SK-N-SH (cell line): ENCODE measurements at places on chromosomes 16 and 17.

GRCh38 chr16:57760357-57761160 lies 25.0 kb downstream of the KATNB1 start:
- no peak for DNase-seq

DNA sequence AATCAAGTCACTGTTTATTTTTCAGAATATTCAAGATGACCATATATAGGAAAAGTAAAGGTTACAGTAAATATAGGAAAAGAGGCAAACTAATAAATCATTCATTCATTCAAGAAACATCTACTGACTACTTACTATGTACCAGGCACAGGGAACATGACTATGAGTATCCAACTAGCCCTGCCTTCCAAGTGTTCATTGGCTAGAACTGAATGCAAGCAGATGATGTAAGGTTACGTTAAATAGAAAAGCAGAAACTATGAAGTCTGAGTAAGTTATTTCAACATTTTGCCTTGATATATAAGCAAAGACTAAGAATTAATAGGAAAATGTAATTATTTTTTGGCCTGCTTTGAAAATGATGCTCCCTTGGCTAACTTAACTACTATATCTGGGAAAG lies 36.7 kb downstream of the SPAG9 start:
- DNase-seq: no peak

GRCh38 chr17:17952691-17953090 lies 19.5 kb downstream of the TOM1L2 start:
- no peak for DNase-seq

DNA sequence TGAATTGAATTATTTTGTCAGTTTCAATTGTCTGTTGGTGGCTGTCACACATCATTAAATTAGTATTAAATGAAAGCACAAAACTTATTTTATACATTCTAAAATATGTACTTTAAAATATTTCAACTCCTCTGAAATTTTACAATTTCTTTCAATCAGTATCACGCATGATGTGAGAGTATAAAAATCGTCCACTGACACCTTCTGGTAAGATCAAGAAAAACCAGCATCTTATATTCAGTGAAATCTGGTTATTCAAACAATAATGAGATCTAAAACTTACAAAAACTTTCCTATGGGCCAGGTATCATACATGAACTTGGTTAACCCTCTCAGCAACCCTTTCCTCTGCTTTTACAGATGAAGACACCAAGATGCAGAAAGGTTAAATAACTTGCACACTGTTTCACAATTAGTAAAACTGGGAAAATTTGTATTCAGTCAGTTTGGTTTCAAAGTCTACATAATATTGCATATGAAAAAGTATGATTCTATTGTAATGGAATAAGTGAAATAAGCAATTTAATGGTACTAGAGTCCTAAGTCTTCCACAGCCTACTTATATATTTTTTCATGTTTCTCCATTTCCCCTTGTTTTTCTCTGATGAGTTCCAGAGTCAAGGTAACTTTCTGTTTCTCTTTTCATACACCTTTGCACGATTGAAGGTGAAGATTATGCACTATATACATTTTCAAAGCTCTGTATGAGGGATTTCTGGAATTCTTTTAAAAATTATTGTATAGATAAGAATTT lies 58.7 kb downstream of the EFCAB5 start:
- no peak for DNase-seq

DNA sequence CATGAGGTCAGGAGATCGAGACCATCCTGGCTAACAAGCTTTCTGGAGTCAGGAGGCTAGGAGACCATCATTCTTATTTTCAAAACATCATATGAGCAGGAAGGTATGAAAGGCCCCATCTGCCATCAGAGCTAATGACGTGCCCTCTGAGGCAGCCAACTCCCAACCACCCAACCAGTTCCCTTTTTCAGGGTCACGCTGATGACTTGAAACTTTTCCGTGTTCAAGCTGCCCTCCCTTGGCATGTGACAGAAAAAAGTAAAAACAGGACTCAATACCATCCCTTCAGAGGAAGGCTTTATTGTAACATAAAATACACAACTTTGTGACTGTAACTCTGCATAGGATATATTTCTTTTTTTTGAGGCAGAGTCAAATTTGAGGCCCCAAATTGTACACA lies 4.6 kb upstream of the GHDC start:
- no peak for DNase-seq

DNA sequence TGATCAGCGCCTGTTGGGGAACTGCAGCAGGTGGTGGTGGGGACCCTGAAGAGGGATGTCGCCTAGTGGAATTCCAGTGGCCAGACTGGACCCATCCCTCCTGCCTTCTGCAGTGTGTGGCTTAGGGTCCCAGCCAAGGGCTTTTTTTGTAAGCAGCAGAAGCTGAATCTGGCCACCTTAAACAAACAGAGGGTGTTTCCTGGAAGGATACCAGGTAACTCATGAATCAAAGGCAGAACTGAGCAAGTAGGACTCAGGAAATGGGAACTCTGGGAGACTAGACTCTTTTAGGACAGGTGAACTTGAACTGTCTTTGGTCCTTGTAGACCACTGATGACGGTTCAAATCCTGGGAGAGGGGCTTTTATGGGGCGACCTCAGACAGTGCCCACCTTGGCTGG lies 124.0 kb downstream of the ABCC6 start:
- DNase-seq: no peak

- DNase-seq: no peak
Observed at GRCh38 chr16:86690970-86691369, 112.6 kb downstream of the FOXL1 start.

DNA sequence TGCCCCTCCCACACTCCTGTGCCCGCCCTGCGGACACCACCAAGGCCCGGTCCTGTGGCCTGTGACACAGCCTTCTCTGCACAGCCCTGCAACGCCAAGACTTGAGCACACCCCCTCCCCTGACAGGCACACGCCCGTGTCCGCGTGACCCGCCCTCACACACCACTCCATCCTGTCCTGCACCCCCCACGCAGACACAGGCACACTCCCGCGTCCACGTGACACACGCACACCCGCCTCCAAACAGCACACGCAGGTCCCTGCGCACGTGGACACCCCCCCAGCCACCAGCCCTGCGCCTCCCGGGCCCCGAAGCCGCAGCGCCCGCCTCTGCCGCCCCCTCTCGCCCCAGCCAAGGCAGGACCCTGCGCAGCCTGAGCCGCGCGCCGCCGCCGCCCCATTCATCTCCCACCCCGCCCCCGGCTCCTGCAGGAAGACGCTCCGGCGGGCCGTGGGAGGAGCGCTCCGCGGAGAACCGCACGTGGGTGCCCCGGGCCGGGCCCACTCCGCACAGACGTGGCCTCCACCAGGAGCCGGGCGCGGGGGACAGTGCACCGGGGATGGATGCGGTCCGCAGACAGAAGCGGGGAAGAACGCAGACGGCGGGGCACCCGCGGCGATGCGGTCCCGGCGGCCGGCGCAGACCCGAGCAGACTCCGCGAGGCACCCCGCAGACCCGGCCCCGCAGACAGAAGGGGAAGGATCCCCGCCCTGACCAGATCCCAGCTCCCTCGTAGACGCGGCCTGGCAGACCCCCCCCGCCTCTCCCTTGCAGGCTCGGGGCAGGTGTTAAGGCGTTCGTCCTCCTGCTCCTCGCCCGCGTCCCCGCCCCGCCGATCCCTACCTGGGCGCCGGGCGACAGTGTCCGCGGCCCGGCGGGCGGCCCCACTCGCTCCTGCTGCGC lies 506 bp downstream of the CAMKK1 start:
- peak; percentile 86 for DNase-seq
